Posterior cingulate gyrus (tissue), 11 donors: ENCODE measurements at places on chromosomes 11 and 22.

GRCh38 chr22:39856588-39856987 is 37.0 kb downstream of the ENTHD1 start:
- no peak for DNase-seq

- DNase-seq, result no peak
These were observed 158.8 kb downstream of the FAT3 start for GRCh38 chr11:92383430-92383829.

- DNase-seq, result no peak
These were observed 121.3 kb downstream of the NECTIN1 start for GRCh38 chr11:119607726-119608125.

GRCh38 chr11:36622431-36623136 is 24.5 kb upstream of the RAG2 start:
- no peak for DNase-seq

DNA sequence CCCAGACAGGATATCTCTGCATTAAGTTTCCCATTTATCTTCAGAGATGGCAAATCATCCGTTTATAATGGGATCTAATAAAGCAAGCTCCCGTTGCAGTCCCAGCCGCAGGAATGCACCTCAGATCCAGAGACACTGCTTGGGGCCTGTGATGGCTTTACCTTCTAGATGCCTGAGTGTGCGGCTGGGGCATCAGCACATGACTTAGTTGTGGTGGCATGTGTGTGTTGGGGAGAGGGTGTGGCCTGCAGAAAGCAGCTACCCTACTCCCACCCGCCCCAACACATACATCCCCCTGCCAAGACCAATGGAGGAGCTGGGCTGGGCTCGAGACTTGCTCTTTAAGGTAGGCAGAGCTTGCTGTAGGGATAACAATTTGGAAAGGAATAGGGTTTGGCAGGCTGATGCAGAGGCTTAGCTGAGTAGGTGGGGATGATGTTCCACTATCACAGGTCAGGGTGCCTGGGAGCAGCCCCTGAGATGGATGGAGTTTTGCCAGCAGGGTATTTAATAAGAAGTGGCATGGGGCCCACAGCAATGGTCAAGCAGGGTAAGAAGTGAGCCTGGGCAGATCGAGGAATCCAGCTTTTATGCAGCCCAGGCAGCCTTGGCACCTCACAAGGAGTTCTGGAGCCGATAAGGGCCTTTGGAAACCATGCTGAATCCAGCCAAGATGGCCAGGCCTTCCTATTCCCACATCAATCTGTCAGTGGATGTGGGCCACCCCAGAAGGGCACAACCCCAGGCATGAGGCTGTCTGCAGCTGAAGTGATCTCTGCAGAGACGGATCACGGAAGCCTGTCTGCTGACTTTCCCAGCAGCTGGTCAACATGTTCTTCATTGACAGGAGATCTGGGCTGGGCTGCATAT is 601.3 kb downstream of the BUD13 start:
- DNase-seq, result no peak

- no peak for DNase-seq
These were observed 18.9 kb upstream of the CARD18 start for GRCh38 chr11:105158436-105158835.

- DNase-seq, result no peak
These were observed 34.7 kb downstream of the CHRDL2 start for GRCh38 chr11:74696500-74696899.

GRCh38 chr11:69148806-69149205 is 6.9 kb upstream of the SMIM38 start:
- DNase-seq, result no peak

DNA sequence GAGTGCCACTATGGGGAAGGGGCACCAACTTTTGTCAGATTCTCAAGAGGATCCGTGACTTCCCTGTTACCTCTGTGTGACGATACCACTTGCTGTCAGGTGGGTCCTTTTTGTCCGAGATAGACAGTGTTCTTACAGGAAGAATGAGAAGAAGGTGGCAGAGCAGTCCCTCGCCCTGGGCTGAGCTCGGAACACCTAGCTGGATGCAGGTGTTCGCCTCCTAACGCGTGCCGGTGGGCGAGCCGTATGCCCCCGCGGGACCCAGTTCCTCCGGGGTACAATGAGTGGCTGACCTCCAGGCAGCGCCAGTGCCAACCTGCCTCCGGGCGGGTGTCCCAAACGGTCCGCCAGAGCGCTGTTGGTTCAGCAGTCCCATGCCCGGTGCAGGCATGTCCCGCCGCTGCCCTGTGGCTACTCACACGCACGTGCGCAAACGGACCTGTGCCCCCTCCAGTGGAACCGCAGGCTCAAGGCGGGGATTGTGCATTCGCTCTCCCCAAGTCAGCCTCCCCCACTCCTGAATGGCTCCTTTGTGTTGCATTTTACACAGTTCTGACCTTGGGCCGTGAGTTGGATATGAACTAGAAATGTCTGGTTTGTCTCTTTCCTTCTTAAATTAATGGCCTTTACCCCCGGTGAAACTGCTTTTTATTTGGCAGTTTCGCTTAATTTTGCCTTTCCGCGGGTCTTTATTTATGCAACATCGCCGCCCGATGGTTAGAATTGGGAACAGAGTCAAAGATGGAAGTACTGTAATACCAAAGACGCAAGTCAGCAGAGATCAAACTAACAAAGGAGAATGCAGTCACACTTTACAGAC is 1.1 kb upstream of the ABTB2 start:
- DNase-seq, result peak; percentile 69

DNA sequence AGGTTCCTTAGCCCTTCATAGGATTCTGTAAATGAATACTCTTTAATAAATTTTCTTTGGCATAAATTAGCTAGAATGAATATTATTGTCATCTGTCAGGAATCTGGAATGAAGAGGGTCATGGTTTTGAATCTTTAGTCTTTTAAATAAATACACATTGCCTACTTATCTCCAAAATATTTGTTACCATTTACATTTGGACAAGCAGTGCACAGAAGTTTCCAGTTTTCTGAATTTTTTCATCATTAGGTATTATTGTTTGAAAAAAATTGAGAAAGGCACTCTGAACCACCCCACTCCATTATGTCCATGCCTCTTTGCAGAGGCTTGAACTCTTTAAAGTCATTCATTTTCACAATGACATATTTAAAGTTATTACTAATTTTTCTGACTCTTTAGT is 549.0 kb upstream of the LUZP2 start:
- no peak for DNase-seq

GRCh38 chr11:64125676-64126075 is 40.2 kb downstream of the MACROD1 start:
- DNase-seq, result no peak

DNA sequence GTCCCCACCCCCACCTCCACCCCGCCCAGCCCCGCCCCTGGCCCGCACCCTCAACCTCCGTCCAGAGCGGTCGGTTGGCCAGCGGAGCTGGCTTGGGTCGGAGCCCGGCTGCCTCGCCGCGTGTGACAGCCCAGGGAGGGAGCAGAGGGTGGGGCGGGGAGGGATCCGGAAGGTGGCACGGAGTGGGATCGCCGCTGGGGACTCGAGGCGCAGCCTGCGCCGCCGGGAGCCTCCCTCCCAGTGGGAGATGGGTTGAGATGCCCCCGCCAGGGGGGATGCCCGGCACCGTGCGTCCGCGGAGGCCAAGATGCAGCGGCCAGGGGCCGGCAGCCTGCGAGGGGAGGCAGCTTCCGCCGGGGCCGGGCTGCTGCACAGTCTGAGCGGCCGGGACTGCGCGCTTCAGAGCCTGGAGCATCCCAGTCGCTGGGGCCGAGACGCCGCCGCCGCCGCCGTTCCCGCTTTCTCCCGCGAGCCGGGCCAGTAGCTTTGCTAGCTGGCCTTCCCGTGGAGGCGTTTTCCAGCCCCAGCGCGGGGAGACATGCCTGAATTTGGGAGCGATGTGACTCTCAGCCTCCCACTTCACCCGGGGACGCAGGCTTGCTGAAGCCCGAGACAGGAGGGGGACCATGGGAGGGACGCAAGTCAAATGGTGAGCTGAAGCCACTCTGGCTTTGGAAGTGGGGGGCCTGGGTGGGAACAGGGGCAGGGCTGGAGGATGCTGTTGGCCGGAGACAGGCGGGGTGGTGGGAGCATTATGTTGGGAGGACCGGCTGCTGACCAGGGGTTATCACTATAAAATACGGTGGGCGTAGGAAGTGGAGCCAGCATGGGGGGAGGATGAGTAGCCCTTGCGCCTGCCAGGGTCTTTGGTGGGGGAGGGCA is 40.2 kb downstream of the DIXDC1 start:
- peak; percentile 76 for DNase-seq

DNA sequence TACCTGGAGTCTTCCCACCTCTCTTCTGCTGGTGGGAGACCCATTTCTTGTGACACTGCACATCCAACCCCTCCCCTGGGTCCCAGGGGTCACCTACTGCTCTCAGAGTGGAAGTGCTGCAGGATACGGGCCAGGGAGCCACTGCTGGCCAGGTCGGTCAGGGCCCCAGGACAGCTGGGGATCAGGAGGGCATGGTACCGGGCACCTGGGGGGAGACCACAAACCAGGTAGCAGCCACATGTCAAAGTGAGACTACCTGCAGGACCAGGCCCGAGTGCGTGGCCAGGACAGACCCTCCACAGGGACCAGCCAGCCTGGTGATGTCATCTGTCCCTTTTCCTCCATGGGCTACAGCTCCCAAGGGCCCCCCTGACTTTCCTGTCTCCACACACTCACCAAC is 3.9 kb downstream of the GATD1 start:
- no peak for DNase-seq

- DNase-seq, result no peak
These were observed 24.9 kb upstream of the EMSY start for GRCh38 chr11:76419896-76420295.

DNA sequence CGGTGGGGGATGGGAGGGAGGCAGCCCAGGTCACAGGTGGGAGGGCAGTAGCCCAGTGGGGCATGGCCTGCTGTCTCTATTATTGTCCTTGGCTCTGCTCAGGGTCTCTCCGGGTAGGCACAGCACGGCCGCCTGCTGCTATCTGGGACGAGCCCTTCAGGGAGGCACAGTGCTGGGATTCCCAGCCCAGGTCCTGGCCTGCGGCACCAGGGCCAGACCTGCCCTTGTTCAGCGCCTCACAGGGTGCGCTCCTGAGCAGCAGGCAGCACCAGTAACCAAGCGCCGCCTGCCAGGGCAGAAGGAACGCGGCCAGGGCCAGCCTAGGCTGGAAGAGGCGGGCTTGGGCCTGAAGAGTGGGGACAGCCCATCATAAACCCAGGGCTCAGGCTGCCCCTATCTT is 151.0 kb downstream of the MPPED1 start:
- DNase-seq, result no peak

DNA sequence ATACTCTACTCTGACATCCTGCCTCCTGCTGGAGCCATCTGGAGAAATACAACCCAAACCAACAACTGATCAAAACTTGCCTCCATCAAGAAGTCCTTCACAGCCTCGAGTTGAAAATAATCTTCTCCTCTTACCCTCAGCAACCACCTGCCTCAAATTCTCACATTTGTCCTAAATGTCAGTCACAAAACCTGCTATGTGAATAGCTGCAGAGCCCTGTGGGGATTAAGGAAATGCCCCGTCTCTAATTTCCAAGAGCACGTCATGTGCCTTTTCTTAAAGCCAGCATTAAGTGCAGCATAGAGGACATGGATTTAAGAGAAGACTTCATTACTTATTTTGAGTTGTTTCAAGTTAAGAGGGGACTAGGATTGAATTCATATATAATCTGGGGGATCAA is 105.9 kb downstream of the TRPC6 start:
- DNase-seq, result no peak

DNA sequence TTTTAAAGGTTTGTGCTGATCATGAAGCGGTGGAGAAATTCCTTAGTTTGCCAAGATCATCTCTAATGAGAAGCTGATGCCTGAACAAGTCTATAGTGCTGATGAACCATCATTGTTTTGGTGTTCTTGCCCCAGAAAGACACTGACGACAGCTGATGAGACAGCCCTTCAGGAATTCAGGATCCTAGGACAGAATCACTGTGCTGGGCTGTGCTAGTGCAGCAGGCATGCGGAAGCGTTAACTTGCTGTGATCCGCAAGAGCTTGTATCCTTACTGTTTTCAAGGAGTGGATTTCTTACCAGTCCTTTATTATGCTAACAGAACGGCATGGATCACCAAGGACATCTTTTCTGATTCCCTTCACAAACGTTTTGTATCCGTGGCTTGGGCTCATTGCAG is 104.1 kb downstream of the TBC1D22A start:
- no peak for DNase-seq

- DNase-seq, result no peak
These were observed 6.3 kb upstream of the SWAP70 start for GRCh38 chr11:9657531-9657930.

DNA sequence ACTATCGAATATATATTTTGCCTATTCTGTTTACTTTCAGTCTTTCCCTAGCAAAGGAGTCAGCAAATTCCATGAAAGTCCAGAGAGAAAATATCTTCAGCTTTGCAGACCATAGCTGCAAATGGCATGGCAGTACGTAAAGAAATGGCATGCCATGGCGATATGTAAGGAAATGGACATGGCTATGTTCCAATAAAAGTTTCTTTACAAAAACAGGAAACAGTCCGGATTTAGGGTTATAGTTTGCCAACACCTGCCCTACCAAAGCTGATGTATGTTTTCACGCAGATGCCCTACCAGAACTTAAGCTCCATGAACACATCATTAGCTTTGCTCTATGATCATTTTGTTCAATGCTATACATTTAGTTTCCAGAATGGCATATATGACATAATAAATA is 19.5 kb downstream of the KIAA0930 start:
- no peak for DNase-seq

DNA sequence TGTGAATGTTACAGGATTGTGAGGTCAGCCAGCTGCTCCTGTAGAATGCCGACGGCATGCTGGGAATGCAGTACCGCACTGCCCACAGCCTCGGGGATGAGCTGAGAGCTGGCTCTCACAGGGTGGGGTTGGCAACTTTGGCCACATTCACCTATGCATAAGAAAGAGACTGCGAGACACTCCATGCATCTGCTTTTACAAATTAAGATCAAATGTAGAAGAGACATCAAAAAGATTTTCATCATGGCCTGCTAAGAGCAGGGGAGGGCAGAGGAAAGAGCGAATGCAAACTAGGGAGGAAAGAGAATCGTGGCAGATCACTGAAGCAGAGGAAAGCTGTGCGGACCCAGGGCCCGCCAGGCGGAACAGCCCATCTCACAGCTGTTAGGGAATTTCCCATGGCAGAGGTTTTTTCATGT is 49.8 kb upstream of the SPATA19 start:
- no peak for DNase-seq

DNA sequence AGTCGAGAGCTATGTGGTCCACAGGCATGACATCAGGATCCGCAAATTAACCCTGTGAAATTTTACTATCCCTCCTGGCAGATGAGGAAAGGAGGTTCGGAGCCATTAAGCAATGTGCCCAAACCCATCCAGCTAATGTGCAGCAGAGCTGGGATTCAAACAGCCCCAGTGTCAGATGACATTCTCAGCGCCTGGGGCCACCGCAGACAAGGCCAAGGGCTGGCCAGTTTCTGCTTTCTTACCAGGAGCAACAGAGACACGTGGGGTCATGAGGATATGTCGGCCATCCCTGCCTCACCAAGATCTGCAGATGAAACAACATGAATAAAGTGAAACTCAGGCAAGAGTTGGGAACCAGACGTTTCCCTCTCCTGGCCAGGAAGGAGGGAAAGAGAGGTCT is 110.2 kb downstream of the TENM4 start:
- no peak for DNase-seq
